NCI-H2081 treated with DMSO at 0.1 percent for 48 hours (cell line): ENCODE measurements at places on chromosomes 12 and 14.

DNA sequence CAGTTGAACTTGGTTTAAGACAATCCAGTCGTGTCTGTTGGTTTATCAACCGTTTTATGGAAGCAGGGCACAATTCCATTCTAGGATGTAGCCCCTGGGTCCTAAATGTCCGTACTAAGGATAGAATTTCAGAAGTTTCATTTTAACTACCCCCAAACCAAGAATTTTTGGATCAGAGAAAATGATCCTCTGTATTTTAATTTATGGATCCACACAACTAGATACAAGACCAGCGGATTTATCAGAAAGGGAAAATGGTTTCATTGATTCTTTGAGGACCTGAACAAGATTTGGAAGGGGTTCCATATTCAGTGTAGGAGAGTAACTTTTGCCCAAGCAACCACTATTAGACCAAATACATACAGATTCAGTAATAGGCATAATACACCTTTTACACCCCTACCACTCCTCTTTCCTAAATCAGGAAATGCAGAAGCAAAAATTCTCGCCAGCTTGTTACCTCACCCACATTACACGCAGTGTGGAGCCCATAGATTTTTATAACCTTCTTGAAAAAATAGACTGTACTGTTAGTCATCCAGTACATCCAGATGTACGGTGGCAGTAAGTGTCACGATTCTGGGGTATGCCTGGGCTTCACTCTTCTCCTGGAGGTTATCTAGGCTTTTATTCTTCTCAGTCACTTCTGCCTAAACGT lies 1.4 kb upstream of the FBXL14 start:
- DNase-seq, result no peak

DNA sequence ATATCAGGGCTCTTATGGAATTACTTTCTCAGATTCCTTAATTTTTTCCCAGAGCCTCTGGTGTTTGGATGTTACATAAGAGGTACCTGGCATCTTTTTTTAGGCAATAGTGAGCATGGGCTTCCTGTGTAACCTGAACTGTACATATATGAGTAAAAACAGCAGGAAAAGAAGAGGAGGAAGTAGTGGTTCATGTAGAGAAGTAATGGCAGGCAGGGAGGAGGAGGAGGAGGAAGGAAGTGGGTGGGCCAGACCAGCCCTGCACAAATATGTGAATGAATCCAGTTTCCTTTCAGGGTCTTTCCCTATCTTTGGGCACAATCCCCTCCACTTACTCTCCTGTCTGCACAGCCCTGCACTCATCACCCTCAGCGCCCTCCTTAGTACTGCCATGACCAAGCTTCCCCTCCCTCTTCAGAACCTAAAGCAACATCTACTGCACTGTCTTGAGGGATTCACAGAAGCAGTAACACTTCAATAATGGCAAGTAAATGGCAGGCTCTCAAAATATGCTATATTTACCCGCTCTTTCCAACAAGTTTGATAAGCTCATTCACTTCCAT lies 40.9 kb upstream of the GSG1 start:
- DNase-seq, result no peak

- DNase-seq, result no peak
Measured at GRCh38 chr12:16118586-16118985, 158.9 kb downstream of the SLC15A5 start.

- no peak for DNase-seq
Measured at GRCh38 chr14:85865701-85866100, 335.8 kb downstream of the FLRT2 start.

DNA sequence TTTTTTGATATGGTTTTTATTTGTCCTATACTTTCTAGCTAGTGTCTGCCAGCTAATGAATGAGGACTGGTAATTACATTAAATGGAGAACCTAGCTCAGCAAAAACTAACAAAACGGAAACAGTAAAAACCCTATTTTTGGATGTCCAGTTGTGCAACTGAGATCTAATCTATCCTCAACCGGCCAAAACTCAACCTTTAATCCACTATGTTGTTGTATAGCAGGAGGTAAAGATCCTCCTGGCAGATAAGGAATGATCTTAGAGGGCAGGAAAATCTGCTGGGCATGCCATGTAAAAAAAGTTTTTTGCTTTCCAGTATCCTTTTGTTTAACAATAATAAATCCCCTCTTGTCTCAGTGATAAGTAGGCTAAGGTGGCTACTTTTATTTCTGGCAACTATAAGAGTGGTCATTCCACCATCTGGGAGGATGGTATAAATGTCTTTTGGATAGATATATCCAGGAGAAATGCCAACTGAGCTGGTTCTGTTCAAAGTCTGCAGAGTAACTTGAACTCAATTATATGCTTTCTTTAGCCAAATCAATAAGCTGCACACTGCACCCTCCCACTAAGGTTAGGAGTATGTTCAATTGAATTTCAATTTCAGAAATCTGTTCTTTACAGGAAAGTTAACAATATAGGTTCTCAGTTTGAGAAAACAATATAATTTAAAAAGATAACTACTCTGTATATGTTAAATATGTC lies 40.1 kb downstream of the WASHC3 start:
- no peak for DNase-seq

GRCh38 chr12:1580526-1580925 lies 13.9 kb downstream of the FBXL14 start:
- DNase-seq, result no peak

DNA sequence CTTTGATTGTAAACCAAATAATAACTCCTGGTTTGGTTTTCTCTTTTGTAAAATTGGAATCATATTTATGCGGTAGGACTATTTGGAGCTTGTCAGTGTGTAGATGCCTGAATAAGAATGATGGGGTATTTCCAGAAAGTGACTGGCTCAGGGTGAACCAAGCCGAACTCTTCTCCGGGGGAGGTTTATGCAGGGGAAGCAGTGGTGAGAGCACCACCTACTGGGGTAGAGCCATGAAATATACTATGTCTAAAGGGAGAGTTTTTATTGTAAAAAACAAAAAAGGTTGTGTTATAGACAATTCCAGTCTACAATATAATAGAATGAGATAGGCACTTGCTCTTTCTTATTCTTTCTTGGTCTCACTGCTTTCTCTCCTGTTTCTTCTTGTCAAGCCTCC lies 222.9 kb upstream of the SLC16A7 start:
- no peak for DNase-seq

DNA sequence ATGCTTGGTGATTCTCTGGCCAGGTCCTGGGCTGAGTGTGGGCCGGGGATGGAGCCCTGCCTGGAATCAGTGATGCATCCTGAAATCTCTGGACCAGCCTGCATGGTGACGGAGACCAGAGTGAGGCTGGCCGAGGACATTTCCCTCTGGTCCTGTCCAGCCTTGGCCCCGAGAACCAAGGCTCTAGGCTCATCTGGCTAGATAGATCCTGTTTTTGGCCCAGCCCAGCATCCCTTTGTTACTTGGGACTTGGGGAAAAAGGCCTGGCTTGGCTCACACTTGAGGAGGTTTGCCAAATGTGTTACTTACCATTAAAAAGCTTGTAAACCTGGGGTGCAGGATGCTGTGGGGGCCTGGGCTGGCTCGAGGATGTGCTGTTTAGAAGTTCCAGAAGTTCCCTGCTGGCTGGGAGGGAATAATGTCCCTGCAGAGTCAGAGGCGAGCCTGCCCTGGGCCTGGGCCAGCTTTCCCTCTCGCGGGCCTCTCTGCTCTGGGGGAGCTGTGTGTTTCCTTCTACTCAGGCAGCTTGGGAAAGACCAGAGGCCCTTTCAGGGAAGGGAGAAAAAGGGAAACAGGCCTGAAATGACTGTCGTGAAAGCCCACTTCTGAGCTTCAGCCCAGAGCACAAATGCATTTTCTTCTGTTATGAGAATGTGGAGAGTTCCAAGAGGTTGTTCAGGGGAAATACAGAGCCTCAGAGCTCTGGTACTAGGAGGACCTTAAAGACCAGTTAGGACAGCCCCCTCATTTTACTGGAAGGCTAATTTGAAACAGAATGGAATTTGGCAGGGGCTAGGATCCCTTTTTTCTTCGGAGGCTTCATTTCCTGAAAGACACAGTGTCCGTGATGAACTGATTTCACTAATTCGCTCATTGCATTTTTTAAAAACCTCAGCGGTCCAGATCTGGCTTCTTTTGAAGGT lies 47.2 kb upstream of the CTDSP2 start:
- peak; percentile 47 for DNase-seq

DNA sequence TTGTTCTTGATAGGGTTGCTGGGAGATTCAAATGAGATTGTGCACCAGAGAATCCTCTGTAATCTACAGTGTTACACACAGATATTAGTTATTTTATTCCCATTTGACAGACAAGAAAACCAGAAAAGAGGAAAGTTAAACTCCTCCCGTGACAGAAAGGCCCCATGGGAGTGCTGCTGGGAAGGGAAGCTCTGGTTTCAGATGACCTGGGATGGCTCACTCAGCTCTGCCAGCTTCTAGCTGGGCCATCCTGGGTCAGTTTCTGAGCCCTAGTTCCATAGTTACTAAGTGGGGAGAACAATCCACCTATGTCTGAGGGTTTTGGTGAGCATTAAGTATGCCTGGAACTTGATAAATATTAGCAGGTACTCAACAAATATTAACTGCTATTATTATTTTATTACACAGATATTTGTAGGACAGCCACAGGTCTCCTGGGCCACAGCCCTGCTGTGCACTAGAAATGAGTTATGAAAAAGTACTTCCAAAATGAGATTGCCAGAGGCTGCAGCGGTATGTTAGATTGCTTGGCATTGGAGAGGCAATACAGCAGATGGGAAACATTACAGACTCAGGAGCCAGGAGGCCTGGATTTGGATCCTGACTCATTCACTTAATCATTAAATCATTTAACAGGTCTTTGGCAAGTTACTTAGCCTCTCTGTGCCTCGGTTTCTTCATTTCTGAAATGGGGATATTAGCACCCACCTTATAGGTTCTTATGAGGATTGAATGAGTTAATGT lies 47.1 kb upstream of the STON2 start:
- DNase-seq, result no peak

- no peak for DNase-seq
Measured at GRCh38 chr14:65351493-65352194, 60.9 kb upstream of the FUT8 start.

DNA sequence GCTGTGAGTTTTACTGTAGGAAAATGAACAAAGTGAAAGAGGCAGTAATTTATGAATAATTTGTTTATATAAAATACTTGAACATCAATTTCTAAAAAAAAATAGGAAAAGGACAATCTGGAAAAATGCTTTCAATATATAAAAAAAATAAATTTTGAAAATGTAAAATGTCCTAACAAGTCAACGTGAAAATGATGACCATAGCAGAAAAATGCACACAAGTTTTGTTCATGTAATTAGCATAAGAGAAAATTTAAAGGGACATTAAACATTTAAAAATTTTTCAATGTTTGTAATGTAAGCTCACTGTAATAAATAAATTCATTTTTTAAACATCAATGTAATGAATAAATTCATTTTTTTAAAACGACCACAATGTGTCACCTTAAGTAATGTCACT lies 214.8 kb upstream of the ATXN7L3B start:
- DNase-seq, result no peak

DNA sequence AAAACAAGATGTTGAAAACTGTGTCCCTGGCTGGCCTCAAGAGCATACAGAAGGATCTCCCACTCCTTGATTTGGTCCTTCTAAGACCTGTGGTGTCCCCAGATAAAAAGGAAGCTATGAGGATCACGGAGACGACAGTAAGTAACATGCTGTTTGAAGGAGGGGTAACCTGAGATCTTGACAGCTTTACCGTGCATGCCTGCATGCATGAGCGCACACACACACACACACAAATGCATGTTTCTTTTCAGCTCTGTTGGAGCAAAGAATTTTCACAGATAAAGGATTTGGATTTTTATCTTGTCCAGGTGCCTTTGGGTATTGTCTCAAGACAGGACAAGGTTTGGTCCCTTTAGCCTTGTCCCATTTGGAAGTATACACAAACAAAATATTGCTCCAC lies 411.6 kb upstream of the CCDC196 start:
- no peak for DNase-seq

DNA sequence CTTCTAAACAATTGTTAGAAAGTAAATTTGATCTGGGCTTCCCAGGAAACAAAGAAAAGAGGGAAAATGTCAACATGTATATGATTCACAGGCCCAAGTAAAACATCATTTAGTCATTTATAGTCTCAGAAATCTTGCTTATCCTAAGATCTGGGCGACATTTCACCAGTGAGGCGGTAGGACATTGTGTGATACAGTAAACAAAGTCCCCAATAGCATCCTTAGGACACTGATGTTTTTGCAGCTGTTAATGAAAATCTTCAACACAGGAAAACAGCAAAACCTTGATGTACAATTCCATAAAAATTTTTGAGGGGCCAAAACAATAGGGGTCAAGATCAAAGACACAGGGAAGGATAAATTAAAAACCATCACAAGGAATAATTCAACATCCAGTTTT lies 20.2 kb downstream of the LMO3 start:
- DNase-seq, result no peak

- no peak for DNase-seq
Measured at GRCh38 chr12:49950273-49951251, at the start of gene AQP2. AQP2 (plus strand) TSS chr12:49950737; CDS start chr12:49950831, 94 bp downstream.

- no peak for DNase-seq
Measured at GRCh38 chr12:105214148-105214547, 21.8 kb downstream of the APPL2 start.

- DNase-seq, result no peak
Measured at GRCh38 chr12:52280319-52280795, 5.9 kb downstream of the KRT86 start.

DNA sequence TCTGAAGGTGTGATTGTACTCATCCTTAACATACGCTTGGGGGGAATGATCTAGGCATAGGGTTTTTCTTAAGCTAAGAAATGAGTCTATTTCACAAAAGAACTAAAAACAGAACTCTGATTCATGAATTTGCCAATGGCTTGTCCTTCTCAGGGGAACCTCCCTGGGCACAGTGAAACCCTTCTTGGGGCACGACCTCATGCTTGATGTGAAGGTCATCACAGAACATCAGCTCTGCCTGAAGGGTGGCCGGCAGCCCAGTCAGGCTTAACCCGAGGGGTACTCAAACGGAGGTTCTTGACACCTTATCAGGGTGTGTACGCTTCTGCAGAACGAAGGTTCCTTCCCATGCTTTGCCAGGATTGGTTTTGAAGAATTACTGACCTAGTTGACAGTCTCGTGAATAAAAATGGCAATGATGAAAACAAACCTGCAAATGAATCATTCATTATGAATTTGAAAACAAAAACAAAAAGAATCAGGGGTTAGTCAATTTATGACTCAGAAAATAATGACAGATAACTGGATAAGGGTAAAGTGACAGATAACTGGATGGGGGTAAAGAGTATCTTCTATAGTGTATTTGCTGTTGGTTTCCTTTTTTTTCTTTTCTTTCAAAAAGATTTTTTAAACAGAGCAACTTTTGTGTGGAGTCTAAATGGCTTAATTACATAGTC lies 86.4 kb downstream of the GALNT8 start:
- no peak for DNase-seq

- DNase-seq, result no peak
Measured at GRCh38 chr14:101463566-101464171, 97.6 kb upstream of the DIO3 start.

- no peak for DNase-seq
Measured at GRCh38 chr12:92369056-92369455, 223.4 kb upstream of the BTG1 start.

DNA sequence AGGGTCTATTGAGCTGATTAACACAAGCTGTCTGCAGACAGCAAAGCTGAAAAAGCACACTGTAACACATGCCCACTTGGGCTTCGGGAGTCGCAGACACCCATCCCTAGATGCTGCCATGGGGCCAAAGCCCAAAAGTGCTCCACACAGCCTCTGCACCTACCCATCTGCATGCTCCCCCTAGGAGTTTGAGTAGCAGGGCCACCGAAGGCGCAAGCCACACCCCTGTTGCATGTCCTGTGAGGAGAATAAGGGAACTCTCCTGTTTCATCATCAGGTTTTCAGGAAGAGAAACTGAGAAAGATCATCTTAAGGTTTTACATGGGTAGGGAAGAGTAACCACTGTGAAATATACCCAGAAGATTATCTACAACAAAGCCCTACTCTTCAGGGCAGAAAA lies 5.6 kb upstream of the ST8SIA1 start:
- no peak for DNase-seq

GRCh38 chr14:102303664-102304063 lies 1.3 kb downstream of the MOK start:
- no peak for DNase-seq
